Left ventricle myocardium superior (tissue), 1 donor: ENCODE measurements at places on chromosomes 1 and 21. TPM values are rescaled to one million over a fixed set of nuclear protein-coding genes. Genes with fewer than 3 reads are reported as not detected.

- no peak for DNase-seq
These were observed 57.8 kb downstream of the EPB41 start for GRCh38 chr1:28971980-28972771.

DNA sequence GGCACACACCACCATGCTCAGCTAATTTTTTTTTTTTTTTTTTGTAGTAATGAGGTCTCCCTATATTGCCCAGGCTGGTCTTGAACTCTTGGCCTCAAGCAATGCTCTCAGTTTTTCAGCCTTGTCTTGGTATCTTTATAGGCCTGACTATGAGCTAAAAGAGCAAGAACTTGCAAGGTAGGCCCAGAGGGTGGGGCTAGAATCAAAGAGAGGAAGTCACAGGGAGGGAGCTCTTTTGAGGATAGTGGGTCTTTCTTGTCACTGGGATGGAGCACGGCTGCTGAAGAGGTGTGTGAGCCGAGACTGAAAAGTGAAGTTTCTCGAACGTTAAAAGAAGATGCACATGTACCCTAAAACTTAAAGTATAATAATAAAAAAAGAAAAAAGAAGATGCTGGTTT is 260.0 kb upstream of the BEND5 start:
- DNase-seq: no peak

DNA sequence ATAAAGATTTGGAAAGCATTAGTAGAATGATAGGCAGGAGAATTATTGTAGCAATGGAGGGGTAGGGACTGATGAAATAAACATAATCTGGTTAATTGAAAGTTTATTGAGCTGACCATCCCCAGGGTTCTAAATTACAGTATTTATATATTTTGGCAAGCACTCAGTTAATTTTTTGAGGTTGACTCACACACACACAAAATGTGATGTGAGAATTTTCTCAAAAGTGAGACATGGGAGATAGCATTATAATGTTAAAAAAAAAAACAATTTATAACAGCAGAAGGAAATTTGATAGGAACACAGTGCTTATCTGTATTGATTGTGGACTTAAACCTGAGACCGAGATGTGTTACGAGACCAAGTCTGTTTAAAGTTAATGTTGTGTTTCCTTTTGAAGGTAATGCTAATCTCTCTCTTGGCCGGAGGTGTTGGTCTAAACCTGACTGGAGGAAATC is 24.6 kb downstream of the TRIM45 start:
- DNase-seq: no peak

DNA sequence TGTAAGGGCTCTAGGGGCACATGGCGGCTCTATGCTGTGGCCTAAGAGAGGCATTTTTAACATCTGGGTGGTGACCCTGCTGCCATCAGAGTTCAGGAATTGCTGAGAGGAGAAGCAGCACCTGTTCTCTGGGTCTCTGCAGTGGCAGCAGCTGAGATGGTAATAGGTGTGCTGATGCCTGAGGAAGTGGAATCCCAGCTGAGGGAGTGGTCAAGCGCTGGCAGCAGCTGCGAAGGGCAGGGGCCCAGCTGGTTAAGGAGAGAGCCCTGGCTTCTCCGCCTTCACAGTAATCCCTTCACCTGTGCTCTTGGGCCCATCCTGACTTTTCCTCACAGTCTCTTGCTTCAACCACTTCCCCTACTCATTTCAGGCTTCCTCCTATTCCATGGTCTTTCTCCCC is 39.8 kb downstream of the GJA5 start:
- no peak for DNase-seq

DNA sequence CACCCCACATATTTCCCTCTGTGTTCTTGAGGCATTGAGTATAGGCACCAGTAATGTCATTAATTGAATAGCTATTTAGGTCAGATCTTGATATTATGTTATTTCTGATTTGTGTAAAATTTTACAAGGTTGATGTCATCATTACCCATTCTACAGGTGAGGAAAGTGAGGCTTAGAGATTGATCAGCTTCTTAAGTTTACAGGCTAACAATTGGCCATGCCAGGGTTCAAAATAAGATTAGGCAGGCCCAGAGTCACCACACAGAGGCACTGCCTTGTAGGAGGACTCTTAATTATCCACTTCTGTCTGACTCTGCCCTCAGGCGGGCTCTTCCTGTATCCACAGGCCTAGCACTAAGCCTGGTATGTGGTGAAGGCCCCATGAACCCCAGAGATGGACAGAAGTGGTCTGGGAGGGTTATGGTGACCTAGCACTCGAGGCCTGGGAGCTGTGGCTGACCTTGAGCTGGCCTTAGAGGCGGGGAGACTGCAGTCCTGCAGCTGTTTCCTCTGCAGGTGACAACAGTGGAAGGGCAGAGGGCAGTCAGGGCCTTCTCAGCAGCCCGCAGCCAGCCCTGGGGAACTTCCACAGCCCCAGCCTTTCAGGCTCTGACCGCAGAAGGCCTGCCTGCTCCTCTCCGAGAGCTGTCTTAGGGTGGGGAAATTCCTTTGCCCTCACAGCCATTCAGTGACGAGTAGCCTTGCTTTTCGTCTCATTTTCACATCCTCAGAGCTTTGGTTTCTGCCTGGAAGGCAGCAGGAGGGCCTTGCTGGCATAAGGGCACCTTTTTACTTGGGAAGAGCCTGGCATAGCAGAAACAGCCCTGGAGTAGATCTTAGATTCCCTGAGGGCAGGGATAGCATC is 12.2 kb downstream of the ZDHHC18 start:
- no peak for DNase-seq

GRCh38 chr21:41442481-41443186 is 16.6 kb downstream of the MX1 start:
- DNase-seq: no peak

DNA sequence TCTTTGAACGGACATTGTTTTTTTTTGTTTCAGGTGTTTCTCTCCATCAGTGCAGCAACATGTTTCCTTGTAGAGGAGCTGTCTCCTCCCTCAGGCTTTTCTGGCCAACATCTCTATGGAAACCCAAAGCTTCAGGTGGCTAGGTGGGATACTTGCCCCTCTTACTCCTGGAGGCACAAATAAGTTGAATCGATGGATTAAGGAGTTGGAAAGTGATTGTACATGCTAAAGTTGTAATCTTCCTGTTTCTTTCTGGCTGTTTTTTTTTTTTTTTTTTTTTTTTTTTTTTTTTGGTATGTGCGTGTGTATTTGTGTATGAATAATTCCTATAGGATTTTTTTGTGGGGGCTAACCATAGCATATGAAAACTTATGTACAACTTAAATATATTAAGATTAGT is 10.6 kb downstream of the USP25 start:
- DNase-seq: no peak

DNA sequence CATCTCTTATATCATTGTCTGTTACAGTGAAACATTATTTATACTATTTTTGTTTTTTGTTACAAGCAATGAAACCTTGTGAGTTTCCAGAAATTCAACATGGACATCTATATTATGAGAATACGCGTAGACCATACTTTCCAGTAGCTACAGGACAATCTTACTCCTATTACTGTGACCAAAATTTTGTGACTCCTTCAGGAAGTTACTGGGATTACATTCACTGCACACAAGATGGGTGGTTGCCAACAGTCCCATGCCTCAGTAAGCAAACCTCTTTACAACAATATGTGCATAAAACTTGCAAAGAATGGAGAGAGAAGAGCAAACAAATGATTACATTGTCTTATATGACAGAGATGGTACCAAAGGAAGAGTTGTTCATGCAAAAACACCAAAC is 22.4 kb downstream of the CFHR4 start:
- no peak for DNase-seq

- DNase-seq: no peak
These were observed 84.7 kb downstream of the DISP3 start for GRCh38 chr1:11563560-11564069.

GRCh38 chr1:109802136-109802900 is 38.6 kb upstream of the EPS8L3 start:
- DNase-seq: no peak

GRCh38 chr1:38624336-38625039 is 235.1 kb downstream of the RRAGC start:
- DNase-seq: peak; percentile 68

GRCh38 chr1:233673261-233673946 is 59.5 kb downstream of the KCNK1 start:
- DNase-seq: no peak

DNA sequence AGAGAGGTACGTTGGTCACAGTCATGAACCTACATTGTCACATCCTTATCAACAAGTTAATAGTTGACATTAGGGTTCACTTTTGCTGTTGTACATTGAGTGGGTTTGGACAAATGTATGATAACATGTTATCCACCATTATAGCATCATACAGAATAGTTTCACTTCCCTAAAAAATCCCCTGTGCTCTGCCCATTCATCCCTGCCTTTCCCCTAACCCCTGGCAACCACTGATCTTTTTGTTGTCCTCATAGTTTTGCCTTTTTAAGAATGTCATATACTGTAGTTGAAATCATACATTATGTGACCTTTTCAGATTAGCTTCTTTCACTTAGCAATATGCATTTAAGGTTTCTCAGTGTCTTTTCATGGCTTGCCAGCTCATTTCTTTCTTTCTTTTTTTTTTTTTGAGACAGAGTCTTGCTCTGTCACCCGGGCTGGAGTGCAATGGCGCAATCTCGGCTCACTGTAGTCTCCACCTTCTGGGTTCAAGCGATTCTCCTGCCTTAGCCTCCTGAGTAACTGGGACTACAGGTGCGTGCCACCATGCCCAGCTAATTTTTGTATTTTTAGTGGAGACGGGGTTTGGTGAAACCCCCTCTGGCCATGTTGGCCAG is 50.6 kb downstream of the UCK2 start:
- no peak for DNase-seq

DNA sequence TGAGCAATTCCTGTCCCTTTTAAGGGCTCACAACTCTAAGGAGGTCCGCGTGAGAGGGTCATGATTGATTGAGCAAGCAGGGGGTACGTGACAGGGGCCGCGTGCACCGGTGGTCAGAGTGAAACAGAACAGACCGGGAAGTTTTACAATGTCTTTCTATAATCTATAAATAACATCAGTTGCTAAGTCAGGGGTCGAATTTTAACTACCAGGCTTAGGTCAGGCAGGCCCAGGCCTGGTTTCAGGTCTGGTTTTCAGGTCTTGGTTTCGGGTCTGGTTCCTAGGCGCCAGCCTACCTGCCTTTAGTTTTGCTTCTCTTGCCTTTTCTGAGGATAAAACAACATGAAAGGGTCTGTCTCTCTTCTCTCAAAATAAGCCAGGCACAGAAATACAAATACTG is 476.0 kb upstream of the CAMK1G start:
- DNase-seq: no peak

- no peak for DNase-seq
These were observed 3.6 kb downstream of the ETS2 start for GRCh38 chr21:38809198-38809878.

GRCh38 chr1:225544263-225544662 is 108.7 kb downstream of the ENAH start:
- DNase-seq: no peak

- no peak for DNase-seq
These were observed 25.0 kb downstream of the PTPN22 start for GRCh38 chr1:113846391-113847035.

DNA sequence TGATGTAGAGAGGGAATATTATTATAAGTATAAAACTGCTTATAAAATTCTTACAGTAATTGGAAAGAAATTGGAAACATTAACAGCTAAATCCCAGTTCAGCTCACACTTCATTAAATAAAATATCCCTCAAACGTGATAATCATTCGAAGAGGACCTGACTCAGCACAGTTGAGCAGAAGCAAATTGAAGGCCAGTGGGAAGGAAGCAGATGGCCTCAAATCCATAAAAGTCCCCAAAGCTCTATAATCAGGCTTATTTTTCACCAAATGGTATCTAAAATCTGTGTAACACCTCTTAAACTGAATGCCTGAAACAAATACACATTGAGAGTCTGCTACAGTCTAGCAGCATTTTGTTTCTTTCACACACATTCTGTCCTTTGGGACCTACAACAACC is 106.8 kb downstream of the TENT5C start:
- DNase-seq: no peak

- DNase-seq: no peak
These were observed 286.1 kb downstream of the LRRIQ3 start for GRCh38 chr1:73911849-73912248.

GRCh38 chr21:33412832-33413519 is 9.8 kb downstream of the IFNGR2 start:
- no peak for DNase-seq

GRCh38 chr1:71304125-71304524 is 223.3 kb upstream of the ZRANB2 start:
- no peak for DNase-seq

DNA sequence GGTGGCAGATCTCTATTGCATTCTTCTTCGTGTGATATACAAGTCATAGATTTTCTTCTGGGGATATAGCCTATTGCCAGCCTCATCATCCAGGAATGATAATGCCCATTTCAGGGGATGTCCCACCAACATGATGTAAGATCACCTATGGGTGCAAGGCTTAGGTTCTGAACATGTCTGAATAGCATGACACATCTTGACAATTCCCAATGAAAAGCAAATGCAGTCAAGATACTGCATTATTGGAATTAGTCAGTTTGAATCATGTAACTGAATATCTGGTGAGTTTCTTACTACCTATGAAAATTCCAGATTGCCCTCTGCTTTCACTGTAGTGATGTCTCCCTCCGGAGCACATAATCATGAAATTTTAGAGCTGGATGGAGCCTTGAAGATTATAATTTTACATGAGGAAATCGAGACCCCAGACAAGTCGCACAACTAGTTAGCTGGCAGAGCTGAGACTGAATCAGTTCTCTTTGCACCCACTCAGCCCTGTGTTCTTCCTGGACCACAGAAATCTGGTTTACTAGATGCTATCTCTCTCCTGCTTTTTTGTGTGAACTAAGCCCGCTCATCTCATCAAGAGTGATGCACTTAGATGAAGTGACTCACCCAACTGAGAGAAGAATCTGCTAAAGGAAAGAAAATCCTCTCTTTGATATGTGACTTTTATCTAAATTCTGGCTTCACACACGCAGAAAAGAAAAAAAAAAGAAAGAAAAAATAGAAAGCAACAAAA is 65.0 kb downstream of the WDR64 start:
- DNase-seq: no peak

- DNase-seq: peak; percentile 24
These were observed 99.2 kb downstream of the TRIM11 start for GRCh38 chr1:228307218-228308023.

GRCh38 chr1:210722410-210723081 is 393.8 kb downstream of the HHAT start:
- no peak for DNase-seq

GRCh38 chr21:16179773-16180172 is 450.0 kb downstream of the USP25 start:
- no peak for DNase-seq

ASCL5 gene
- not detected for total RNA-seq

CYP4A11 gene
- not detected for total RNA-seq

NVL gene
- 9.5 TPM for total RNA-seq

SLC35F3 gene
- not detected for total RNA-seq

CDCA8 gene
- 0.32 TPM for total RNA-seq

SLC22A15 gene
- 11.5 TPM for total RNA-seq

RNU1-2 gene
- total RNA-seq: 4,234 TPM

CRYBG2 gene
- not detected for total RNA-seq

SAMD11 gene
- total RNA-seq: 2.1 TPM

AGMAT gene
- total RNA-seq: not detected

RHD gene
- not detected for total RNA-seq

G0S2 gene
- total RNA-seq: 594 TPM

PRRX1 gene
- 36.5 TPM for total RNA-seq

TMEM54 gene
- total RNA-seq: 6.7 TPM
